ENCODE measurements at places on chromosomes 4 and X. TPM values are rescaled to one million over a fixed set of nuclear protein-coding genes. Genes with fewer than 3 reads are reported as not detected.
A peak's percentile ranks its signal among the peaks of the same experiment; 100 is the strongest.

- DNase-seq = no peak
These were observed 314.1 kb downstream of the BMPR1B start for GRCh38 chr4:95071851-95072250.

Gene SPATA4
- total RNA-seq = not detected

- no peak for DNase-seq
These were observed 7.9 kb downstream of the NDNF start for GRCh38 chr4:121064482-121064881.

Gene TCP11X1
- total RNA-seq = not detected

DNA sequence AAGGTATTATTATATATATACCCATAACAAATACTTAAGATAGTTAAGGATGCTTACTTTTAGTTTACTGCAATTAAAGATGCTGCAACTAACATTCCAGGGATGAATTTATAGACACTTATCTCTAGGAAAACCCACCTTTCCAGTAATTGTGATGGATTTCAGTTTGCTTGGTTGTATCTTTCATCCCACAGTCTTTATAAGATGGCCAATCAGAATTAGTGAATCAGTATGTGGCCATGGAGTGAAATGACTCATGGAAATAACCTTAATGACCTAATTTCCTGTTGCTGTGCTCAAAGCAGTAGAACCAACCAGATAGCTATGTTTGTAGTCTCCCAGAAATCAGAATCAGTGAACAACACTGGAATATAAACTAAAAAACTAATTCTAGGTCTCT lies 26.4 kb downstream of the MOSPD2 start:
- DNase-seq = no peak

- DNase-seq = no peak
These were observed 48.9 kb upstream of the HAND2 start for GRCh38 chr4:173578956-173579355.

DNA sequence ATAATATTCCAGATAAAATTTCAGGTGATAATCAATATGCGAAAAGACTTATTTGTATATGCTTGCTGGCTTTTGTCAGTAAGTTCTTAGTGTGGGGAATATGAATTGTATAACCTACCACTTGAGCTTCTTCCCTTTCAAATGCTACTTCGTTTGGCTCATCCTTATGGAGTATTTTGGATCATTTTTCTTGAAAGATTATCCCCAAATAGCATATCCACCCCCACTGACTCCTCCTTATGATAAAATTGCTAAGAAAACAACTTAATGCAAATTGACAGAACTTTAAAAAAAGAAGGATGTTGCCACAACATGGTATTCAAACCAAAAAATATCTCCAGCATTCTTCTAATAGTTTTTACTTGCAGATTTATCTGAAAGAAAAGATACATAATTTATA lies 393.3 kb downstream of the PPP3CA start:
- DNase-seq = no peak

DNA sequence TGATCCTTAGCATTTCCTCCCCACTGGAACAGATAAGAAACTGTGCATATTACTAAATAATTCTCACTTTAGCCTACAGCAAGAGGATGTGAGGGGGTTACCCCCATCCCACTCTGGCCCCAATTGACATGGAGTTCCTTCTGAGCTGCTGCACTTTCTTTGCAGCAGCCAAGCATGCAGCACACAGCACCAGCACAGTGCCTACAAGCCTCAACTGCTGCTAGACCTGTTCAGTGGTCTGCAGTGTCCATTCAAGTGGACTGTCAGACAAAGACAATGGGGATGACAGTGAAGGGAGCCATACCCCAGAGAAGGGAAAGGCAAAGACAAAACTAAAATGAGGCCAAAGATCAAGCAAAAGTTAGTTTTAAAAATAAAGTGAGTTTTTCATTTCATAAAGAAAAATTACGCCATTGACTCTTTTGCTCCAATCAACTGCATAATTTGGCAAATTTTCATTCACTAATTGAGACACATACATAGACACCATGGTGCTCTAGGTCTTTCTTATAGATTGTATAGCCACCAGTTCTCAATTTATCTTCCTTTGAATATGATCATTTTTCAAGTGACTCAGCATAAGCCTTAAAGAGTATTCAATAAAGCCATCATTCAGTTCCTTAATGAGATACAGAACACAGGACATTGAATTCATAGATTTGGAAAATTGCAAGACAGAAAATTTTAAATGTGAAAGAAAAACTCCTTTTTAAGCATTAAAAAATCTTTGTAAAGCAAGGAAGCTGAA lies 410.6 kb downstream of the HNRNPD start:
- no peak for DNase-seq

Gene RPGR
- 33.1 TPM for total RNA-seq

Gene RWDD4
- total RNA-seq = 11.8 TPM

DNA sequence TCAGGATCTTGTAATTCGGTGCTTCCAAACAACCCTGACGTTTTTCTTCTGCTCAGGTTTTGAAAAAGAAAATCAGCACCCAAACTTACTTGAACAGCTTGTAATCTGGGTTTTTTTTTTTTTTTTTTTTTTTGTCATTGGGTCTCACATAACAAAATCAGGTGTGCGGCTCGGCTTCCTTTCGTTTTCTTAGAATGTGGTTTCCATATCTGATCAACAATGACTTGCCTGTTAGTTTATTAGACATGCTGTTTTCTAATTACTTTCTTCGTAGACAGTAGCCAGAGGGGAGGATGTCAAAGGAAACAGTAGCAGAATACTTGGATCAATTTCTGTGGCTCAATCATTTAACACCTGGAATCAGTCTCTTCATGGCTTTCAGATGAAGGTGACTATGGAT lies 890 bp upstream of the FREM3 start:
- DNase-seq = no peak

Gene HSFX3
- total RNA-seq = not detected

GRCh38 chr4:185011408-185011807 lies 6.9 kb upstream of the HELT start:
- DNase-seq = no peak

DNA sequence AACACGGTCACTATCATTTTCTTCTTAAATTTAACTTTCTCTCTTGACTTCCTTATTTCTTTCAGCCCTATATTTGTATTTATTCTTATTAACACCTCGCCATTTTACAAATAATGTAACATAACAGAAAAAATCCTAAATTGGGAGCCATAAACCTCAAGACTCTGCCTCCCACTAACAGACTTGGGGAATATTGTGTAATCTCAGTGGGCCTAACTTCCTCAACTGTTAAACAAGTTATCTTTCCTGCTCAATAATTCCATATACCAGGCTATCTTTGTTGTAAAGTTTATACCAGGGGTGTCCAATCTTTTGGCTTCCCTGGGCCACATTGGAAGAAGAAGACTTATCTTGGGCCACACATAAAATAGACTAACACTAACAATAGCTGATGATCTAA lies 26.2 kb downstream of the PRSS12 start:
- DNase-seq = no peak

Gene CRLF2
- not detected for total RNA-seq

DNA sequence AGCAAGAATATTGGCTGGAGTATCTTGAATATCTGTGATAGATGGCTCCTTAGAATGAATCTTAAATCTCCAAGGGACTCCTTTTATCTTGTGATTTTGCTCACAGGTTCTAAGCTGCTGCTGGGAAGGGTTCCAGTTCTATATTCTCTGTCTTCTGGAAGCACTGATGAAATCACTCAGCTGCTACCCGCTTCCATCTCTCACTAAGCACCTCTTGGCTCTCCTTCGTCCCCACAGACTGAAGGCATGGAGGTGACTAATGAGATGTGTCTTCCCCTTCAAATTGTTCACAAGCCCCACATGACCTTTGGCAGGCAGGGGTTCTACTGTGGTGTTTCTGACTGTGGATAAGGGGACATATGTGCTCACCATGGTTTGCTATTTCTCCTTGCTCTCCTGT lies 75.9 kb downstream of the C4orf51 start:
- DNase-seq = no peak

DNA sequence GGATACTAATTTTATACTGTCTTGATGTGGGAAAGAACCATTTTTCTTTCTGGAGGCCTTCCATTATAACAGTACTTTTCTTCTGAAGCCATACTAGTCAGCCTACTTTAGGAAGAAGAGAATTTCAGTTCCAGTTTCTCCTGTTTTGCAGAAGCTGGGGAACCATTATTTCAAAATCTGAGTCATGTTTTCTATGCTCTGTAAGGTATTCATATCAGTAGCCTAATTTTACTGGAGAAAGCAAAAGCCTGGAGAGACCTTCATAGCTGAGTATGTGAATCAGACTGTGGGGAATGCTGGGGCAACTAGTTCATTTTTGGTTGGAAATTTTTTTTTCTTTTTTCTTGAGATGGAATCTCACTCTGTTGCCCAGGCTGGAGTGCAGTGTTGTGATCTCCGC lies 22.4 kb downstream of the AFF1 start:
- DNase-seq = no peak

Gene EDA2R
- total RNA-seq = 9.8 TPM

DNA sequence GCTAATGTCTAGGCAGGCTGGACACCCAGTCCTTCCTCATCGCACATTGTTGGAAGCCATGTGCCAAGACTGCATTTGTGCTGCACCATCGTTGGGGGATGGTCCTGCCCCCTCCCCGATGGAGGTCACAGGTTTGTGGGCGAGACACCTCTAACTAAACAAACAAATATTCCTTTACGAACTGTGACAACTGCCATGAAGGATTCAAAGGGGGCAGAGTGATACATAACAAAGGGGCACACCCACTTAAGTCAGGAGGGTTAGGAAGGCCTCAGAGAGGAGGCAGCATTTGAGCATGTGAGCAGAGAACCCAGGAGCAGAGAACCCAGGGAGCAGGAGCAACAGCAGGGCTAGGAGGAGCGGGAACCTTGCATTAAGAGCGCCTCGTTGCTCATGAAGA lies 37.1 kb downstream of the TRIM2 start:
- no peak for DNase-seq

Gene FREM3
- total RNA-seq = not detected

GRCh38 chr4:182874304-182874751 lies 42.9 kb downstream of the DCTD start:
- no peak for DNase-seq

GRCh38 chr4:153247116-153247490 lies 42.9 kb downstream of the TRIM2 start:
- DNase-seq = no peak

Gene ABLIM2
- 0.77 TPM for total RNA-seq

Gene ZMAT1
- total RNA-seq = 8.4 TPM

DNA sequence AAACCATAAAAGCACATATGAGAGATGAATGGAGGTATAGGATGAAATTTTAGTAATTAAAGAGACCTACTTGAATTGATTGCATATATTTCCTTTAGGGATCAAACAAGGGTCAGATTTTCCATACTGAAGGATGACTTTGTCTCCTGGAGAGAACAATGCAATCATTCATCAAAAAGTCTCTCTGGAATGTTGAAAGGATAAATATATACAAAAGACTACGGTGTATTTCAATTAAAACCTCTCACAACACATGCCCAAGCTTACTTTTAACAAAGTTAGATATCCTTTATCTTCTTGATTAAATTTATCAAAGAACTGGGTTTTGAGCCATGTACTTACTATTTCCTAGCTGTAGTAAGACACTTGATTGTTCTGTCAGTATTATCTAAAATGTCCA lies 36.8 kb upstream of the ADH7 start:
- no peak for DNase-seq

Gene ARHGAP6
- total RNA-seq = 47.0 TPM

Gene NALF2
- not detected for total RNA-seq

DNA sequence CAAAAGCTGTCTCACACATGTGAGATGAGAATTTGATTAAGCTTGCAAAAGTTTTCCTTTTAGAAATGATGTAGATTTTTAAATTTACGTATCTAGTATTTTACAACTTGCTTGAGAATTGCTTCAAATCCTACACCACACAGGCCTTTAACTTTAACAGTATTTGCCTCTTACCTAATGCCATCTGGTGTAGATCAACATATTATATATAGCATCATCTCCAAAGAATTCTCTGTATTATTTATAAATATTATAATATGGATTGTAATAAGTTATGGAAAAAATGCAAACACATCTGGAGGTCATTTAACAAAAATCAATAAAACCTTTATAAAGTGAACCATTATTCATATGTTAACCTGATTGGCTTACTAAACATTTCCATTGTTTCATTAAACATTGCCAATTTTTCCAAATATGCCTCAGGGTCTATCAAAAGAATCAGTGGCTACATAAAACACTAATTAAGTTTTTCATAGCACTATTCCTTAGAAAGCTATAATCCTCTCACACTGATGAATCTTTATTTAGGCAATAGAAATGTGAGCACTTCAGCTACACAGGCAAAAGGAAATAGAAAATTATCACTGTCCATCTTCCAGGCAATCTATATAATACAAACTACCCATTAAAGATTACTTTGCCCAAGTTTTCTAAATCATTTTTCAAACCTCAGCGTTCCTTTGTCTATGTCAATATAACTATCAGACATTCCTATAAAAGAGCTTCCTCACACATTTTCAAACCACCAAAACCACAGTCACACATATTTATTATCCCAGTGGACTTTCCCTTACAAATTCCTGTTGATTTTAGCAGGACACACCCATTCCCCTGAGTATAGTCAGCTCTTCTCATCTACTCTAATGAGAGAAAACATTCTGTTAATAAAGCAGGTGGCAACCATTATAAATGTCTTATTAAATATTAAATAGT lies 83.5 kb upstream of the INTU start:
- DNase-seq = no peak

DNA sequence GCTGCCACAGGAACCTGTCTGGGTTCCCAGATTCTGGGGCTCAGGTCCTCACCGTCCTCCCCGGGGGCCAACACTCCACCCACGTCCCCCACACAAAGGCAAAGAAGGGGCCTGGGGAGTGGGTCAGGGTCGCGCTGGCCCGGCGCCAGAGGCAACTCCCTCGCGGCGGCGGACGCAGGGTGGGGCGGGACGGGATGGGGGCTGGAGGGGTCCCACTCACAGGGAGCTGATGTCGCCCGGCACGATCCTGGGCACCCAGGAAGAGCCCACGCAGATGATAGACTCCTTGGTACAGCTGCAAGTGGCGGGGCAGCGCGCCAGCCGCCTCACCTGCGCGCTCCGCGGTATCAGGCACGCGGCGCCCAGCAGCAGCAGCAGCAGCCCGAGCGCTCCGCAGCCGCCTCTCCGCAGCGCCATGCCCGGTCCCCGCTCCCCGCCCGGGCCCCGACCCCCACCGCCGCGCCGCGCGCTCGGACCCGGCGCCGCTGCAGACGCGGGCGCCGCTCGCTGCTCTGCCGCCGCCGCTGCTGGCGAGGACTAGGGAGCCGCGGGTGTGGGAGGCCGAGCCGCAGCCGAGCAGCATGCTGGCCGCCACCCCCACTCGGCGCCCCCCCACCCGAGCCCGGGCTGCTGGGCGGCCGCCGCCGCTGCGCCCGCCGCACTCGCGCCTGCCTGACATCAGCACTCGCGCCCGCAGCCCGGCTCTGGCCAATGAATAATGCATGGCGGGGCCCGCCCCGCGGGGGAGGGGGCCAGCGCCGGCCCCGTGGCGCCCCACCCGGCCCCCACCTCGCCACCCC lies at the start of gene LGI2:
Gene LGI2, minus strand, starts transcription at position 670 of the 800 bp plus-strand sequence. Its CDS starts 253 bp downstream, at position 417.
- peak; percentile 60 for DNase-seq

DNA sequence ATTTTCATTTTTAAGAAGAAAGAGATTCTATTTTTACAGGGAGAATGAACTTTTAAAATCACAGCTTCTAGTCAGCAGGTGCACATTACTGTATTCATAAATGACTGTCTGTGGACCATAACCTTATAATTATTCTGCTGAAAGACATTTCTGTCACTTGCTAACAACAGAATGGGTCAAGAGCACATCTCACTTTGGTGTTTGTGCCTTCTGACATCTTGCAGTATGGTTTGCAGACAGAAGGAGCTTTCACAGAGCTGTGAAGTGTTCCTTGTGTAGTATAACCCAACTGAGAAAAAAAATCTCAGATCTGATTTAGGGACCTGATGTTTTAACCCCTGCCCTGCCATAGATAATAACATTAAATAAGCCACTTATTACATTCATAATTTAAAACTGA lies 131.4 kb upstream of the CTSO start:
- no peak for DNase-seq

Gene UNC5C
- total RNA-seq = 3.3 TPM
